ENCODE measurements at places on chromosomes 12 and 14. TPM values are rescaled to one million over a fixed set of nuclear protein-coding genes. Genes with fewer than 3 reads are reported as not detected.

The SOX5 gene
- polyA plus RNA-seq = 2.5 TPM

The COPZ1 gene
- polyA plus RNA-seq = 123 TPM

The KIF5A gene
- 0.05 TPM for polyA plus RNA-seq

The CNIH1 gene
- not detected for polyA plus RNA-seq

The DEPDC4 gene
- polyA plus RNA-seq = 2.9 TPM

The P2RX4 gene
- polyA plus RNA-seq = 9.9 TPM

The EAPP gene
- polyA plus RNA-seq = 37.4 TPM

The SLC39A9 gene
- 27.5 TPM for polyA plus RNA-seq

The IAPP gene
- polyA plus RNA-seq = not detected

The TAC3 gene
- polyA plus RNA-seq = not detected

The GDF11 gene
- polyA plus RNA-seq = 9.1 TPM

The TROAP gene
- 16.6 TPM for polyA plus RNA-seq

The CCDC91 gene
- 23.7 TPM for polyA plus RNA-seq

The OASL gene
- not detected for polyA plus RNA-seq

The RND1 gene
- 1.3 TPM for polyA plus RNA-seq

The TAS2R31 gene
- 0.80 TPM for polyA plus RNA-seq

The PPFIBP1 gene
- polyA plus RNA-seq = 46.2 TPM

The TSPAN19 gene
- polyA plus RNA-seq = not detected
